ENCODE measurements at places on chromosomes 1 and 21.

GRCh38 chr21:17082843-17083483 is 429.9 kb upstream of the CXADR start:
- ATAC-seq, result no peak

GRCh38 chr1:224698015-224698451 is 81.9 kb downstream of the CNIH3 start:
- no peak for ATAC-seq

DNA sequence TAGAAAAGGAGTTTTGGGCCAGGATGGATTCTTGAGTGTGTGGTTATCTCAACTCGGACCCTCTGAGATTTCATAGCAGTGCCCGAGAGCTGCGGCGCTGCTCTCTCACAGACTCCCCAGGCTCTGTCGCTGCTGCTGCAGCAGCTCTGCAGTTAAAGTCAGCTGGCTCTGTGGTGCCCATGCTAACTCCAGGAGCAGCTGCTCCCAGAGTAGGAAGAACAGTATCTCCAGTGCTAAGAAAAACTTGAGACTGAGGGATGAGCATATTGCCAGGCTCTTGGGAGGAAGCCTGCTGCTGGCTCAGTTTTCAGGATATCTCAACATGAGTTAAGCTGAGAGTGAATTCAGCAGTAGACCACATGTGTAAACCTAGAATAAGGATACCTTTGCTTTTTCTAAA is 4.5 kb downstream of the LCE2D start:
- ATAC-seq, result no peak

- no peak for ATAC-seq
Observed at GRCh38 chr1:174448531-174448883, 743 bp downstream of the GPR52 start.

- no peak for ATAC-seq
Observed at GRCh38 chr1:18373882-18374493, 106.7 kb upstream of the KLHDC7A start.

DNA sequence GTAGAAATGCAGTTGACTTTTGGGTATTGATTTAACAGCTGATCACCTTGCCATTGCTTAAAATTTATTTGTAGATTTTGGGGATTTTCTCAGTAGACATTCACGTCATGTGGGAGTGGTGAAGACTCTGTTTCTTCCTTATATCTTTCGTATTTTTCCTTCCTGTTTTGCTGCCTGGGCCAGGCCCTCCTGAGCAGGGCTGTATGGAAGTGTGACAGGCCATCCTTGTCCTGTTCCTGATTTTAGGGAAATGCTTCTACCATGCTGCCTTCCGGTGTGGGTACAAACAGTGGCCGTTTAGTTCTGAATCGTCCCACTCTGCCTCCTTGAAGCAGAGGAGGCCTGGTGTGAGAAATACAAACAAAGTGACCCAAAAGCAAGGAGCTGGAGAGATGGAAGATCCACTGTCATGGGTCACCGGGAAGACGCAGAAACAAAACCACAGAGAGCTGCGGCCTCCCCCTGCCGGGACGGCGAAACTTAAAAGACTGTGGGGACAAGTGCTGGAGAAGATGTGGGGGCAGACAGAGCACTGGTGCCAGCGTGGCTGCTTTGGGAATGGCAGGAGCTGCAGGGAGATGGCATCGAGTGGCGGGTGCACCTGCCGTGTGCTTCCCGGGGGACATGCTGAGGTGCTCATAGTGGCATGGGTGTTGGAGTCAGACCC is 7.6 kb downstream of the AGPAT3 start:
- ATAC-seq, result no peak

GRCh38 chr1:119288751-119289150 is 79.8 kb upstream of the HAO2 start:
- no peak for ATAC-seq

- ATAC-seq, result no peak
Observed at GRCh38 chr1:151992303-151993083, 1.2 kb downstream of the S100A10 start.

DNA sequence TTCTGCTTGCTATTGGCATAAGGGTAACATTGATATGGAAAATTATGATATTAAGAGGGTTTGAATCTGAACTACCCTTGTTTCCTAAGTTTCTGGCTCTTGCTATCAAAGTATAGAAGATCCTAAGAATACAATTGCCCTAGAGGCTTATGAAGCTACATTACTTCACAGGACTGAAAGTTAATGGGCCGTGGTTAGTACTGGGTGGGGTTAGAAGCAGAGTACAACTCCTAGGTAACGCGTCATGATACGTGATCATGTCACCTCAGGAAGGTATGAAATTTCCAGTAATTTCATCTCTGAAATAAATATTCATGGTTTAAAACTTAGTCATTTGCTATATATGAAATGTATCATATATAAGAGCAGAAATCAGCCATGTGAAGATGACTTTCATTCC is 743.8 kb upstream of the NEGR1 start:
- no peak for ATAC-seq
